ENCODE measurements at places on chromosomes 7 and 10.

DNA sequence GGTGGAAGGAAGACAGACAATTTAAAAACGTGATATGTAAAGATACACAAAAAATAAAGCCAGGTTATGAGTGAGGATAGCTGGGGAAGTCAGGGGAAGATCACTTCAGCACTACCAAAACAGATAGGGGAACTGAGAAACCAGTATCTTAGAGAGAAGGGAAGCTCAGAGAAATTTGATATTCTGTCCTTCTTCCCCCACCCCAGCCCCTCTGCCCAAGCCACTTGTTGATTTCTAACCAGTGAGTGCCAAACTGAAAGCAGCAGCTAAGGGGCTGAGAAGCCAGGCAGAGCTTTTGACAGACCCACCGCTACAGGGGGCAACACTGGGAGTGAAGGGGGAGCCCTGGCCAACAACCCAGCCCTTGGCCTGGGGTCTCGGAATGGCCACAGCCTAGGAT is 9.1 kb upstream of the SLC29A3 start:
- DNase-seq = no peak

DNA sequence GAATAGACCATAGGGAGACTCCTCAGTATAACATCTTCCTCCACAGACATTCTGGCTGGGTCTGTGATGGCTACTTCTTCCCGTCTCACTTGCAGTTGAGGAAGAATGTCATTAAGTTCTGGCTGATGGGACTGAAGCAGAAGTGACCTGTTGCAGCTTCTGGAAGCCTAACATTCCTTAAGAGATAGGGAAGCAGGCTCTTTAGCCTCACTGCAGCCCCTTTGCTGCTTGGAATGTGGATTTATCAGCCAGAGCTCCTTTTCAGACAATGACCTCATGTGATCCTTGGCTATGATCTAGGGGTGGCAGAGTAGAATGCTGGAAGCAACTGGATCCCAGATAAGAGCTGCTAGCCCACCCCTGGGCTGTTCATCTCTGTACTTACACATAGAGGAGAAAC is 142.5 kb downstream of the RNF216 start:
- DNase-seq = no peak

DNA sequence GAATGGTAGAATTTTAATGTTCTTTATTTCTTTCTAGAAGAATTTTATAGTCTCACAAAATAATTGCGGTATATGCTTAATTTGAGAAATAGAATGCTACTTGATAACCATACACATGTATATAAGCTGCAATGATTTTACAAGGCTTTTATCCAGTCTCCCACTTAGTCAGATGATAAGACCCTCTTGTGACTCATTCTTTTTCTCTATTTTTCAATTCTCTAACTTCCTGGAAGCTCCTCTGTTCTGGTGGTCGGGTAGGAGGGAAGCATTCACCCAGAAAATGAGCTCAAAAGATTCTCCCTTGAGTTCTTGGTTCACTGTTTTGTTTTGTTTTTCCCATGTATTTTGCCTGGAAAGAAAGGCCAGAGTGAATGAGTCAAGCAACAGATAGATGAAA is 546.6 kb downstream of the INHBA start:
- no peak for DNase-seq

GRCh38 chr10:5545778-5546710 is 21.3 kb downstream of the CALML3 start:
- no peak for DNase-seq

DNA sequence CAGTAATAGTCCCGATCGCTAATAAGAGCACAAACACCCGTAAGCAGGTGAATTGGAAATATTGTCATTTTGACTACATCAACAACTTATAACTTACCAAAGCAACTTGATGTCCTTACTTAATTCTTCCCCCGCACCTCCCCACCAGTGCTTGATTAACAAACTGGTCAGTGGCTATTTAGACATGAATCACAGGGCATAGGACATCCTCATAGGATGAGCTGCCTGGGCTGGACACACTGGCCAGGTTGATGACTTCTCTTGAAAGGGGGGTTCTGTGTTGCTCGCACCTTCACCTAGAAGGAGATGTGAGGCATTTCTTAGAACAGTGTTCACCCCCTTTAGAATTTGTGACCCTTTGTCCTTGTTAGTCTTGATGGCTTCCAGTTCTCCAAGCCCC is 163.2 kb downstream of the TCF7L2 start:
- DNase-seq = no peak

DNA sequence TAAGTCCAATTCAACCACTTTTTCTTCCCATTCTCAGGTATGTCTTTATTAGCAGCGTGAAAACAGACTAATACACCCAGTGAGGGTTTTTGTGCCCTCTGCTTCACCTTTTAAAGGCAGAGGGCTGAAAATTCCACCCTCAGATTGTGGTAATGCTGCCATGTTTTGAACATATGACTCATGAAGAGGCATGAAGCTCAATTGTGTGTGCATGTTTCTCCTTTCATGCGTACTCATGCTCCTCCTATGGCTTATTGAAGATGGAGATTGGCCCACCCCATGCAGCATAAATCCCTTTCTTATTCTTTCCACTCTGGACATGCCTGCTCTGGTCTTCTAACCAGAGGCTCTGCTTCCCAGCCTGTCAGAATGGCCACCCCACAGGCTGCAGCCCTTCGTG is 168.0 kb upstream of the PRKCQ start:
- DNase-seq = no peak

- DNase-seq = no peak
Measured at GRCh38 chr10:48444266-48444665, 137.8 kb downstream of the MAPK8 start.
